ENCODE measurements at places on chromosomes 7 and 10.

- no peak for DNase-seq
Observed at GRCh38 chr7:50270531-50271018, 33.9 kb upstream of the IKZF1 start.

- DNase-seq, result peak; percentile 30
Observed at GRCh38 chr10:95567903-95568630, 6.9 kb upstream of the SORBS1 start.

GRCh38 chr10:55220975-55221374, 419.9 kb upstream of the PCDH15 start:
- DNase-seq, result peak; percentile 75

- no peak for DNase-seq
Observed at GRCh38 chr7:80783678-80784327, 135.0 kb downstream of the SEMA3C start.

DNA sequence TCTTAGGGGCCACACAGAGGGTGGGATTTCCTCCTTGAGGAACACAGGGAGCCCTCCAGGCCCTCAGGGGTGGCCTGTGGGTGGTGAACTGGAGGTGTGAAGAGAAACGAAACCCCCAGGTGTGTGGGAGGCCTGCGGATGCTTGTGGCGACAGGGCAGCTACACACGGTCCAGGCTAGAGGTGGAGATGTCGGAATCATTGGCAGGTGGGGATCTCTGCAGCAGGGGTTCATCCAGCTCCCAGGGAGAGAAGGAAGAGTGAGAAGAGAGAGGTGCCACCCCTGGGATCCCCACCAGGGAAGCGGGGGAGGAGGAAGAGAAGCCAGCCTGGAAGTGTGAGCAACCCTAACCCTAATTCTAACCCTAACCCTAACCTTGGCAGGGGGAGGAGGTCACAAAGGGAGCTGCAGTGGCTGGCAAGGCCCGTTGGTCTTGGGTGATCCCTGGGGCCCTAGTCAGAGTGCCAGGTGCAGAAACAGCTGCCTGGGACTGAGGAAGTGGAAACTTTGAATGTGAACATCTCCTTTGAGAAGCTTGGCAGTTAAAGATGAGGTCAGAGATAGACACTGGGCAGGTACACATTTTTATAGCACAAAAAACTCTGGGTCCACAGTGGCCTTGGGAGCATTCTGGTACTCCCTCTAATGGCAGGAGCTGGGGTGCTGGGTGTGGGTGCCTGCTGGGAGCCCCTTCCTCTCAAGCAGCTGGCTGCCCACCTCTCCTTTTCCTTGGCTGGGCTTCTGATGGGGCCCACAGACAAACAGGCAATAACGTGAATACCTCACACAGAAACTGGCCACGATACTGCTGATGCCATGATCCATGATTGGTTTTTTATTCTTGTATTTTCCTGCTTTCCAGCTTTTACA, 6.8 kb upstream of the AEBP1 start:
- DNase-seq, result no peak

- DNase-seq, result no peak
Observed at GRCh38 chr10:15035385-15036301, 8.1 kb upstream of the OLAH start.

GRCh38 chr10:17980846-17981565, 29.3 kb downstream of the SLC39A12 start:
- no peak for DNase-seq

DNA sequence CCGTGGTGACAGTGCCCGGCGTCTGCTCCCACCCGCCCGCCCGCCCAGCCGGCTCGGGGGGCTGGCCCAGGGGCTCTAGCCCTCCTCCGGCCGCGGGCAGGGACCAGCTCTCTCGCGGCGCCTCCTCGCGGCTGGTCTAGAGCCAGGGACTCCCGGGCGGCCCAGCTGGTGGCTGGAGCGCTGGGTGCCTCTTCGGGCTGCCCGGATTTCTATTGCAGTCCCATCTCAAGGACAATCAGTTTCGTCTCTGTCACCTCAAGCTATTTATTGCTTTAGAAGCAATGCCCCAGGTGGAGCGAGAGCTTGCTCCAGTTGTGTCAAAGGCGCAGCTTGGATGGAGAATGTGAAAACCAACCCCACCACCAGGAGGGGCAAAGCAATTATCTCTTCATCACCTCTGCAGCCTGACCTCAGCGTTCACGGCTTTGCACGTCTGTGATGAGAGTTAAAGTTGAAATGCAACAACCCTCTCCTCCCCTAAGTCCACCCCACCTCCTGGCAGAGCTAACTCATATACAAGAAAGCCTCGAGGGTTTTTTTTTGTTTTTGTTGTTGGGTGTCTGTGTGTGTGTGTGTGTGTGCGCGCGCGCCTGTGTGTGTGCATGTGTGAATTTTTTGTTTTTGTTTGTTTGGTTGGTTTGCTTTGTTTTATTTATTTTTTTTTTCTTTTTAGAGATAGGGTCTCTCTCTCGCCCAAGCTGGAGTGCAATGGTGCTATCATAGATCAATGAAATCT, at the start of gene ITGA8:
Gene ITGA8, minus strand, starts transcription at position 24 of the 736 bp plus-strand sequence. CDS start 151 bp downstream, outside the sequence.
- DNase-seq, result peak; percentile 23

DNA sequence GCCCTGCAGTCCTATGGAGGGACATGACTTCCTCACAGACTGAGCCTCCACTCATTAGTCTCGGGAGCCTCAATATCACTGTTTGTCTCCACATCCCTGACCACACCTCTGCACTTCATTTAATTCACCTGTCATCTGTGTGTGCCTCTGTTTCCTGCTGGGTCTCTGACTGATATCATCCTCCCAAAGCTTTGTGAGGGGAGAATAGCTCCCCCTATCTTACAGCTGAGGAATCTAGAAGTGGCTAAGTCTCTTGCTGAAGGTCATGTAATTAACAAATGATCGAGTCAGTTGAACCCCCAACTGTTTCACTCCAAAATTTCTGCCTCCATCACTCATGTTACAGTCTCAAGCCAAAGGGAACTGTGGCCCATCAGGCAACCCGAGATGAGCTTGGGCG, 5.5 kb upstream of the CPXM2 start:
- no peak for DNase-seq

DNA sequence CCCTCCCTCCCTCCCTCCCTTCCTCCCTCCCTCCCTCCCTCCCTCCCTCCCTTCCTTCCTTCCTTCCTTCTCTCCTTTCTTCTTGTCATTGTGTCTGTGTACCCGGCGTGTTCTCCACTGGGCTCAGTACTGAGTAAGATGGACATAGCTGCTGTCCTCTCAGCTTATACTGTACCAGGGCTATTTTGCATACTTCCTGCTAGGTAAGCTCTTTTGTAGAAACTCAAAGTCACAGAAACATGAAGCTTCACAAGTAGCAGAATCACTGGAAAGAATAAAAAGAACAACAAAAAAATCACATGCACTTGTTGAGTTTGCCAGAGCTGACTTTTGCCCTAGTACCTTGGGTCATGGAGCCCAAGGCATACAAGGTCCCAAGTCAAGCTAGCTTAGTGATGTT, 125.7 kb downstream of the PLPP4 start:
- DNase-seq, result no peak

GRCh38 chr7:40595129-40595528, 460.3 kb downstream of the SUGCT start:
- DNase-seq, result no peak

DNA sequence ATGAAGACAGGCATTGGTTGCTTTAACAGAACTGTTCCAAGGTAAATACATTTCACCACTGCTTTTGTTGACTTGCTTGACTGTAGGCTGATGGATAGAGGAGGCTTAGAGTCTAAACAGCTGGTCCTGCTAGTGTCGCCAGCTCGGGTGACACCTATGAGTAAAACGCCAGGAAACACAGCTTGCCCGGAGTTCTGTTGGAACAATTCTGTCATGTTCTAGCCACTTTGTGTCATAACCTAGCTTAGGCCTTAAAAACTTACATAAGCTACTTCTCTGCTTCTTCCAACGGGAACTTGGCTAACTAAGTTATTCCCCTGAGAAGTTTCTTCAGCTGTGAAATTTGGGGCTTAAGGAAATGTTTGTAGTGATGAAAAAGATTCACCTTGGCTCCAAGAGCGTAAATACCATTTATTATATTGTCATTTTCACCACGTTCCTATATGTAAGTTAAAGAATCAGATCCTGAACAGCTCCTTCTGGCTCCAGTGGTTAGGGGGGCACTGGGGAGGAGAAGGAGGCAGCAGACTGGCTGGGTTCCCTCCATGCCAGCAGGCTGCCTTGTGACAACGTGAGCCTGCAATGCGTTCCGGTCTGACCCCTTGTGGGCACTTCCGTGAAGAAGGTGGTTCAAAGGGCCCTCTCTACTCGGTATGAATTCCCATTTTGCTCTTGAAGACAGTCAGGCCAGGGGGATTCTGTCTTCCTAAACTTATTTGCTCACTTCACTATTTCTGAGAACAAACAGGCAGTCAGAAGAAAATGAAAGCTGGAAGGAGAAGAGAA, 253.2 kb downstream of the BMPER start:
- peak; percentile 33 for DNase-seq

DNA sequence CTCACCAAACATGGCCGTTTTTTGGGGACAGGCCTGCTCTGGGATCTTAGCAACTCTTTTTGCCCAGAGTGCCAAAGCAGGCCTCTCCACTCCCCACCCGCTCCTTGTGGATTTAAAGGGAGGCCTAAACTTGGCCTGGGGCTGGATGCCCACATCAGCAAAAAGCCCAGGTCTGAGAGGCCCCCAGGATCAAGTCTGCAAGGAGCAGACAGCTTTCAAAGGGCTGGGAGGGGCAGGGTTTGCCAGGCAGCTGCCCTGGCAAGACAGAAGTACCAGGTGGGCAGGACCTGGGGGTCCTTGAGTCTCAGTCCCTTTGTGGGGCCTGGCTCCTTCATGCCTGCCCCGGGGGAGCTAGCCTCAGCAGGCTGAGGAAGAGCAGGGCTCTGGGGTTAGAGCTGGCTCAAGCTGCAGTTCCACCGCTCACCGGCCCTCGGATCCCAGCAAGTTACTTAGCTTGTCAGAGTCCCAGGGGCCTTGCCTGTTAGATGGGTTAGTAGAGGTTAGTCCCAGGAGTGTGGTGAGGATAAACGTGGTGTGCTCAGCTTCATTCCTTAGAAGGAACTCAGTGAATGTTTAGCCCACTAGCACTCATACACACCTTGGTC, 56.2 kb downstream of the ARHGAP22 start:
- DNase-seq, result no peak

DNA sequence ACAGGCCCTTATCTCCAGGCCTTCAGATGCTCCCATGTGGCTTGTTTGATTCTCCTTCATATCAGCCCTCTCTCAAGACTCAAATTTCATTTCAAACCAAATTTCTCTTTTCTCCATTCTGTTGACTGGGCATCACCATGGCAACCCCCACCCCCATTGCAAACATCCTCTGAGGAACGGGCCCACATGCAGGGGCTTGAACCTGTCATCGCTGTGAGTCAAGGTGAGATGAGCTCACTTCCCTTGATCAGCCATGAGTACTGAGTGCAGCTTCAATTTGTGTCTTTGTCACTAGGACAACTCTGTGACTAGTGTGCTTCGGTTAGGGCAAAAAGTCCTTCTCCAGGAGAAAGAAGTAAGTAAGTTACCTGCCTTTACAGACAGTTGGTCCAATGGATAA, 41.9 kb downstream of the CALML3 start:
- peak; percentile 68 for DNase-seq

DNA sequence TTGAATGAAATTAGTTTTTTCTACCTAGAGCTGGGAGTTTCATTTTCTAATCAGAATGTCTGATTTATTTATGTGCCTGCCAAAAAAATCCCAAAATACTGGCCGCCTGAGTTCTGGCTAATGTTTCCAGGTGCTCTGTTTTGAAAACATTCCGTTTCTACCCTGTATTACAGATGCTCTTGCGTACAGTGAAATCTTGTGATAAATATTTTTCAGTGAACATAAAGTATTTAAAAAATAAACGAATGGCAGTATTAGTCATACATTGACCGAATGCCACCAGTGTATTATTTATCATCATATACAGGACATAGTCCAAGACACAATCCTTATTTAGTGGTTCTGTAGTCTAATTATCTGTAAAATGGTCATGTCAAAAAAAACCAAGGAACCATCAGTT, 102.8 kb downstream of the KAT6B start:
- no peak for DNase-seq

DNA sequence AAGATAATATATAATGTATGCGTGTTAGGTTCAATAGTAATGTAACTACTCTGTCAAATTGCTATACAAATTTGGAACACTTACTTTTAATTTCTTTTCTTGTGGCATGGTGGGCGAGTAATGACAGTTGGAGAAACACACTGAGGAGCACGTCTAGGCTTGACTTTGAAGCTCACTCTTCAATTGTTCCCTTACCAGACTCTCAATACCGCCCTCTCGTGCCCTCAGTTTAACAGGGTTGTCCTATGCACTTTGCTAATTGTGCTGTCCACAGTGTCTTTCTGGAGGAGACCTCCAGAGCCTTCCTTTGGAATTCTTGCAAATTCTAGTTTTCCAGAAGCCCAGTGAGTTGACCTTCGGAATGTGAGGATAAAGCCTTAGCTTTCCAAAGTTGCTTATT, 107.2 kb upstream of the RELN start:
- peak; percentile 65 for DNase-seq

DNA sequence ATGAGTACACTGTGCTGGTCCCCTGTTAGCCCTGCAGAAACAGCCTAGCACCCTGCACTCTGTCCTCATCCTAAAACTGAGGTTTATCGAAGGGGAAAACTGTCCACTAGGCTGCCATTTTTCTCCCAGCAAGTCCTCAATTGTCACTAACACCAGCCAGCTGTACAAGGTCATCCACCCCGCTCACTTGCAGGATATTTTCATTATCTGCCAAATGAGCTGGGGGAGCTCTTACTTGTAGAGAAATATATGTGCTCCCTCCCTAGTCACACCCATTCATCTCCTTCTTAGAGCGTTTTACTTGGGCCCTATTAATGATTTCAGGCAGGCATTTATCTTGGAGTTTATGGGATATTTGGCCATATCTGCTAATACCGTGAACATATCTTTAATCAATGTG, 413.5 kb upstream of the NFE2L3 start:
- DNase-seq, result no peak

DNA sequence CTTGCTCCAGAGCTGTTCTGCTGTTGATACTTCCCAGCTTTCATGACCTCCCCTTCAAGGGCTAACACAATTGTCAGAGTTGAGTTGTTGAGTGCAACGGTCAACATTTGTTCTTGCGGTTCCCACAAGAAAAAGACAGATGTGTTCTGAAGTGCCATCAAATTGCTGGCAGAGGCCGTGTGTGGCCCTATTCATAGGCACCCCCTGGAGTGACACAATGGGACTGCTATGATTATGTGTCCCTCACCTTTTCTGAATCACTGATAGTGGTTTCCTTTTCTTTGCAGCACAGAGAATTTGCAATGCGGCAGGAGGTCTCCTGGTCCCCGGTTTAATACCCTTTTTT, 5.8 kb upstream of the IGFBP1 start:
- DNase-seq, result peak; percentile 91

DNA sequence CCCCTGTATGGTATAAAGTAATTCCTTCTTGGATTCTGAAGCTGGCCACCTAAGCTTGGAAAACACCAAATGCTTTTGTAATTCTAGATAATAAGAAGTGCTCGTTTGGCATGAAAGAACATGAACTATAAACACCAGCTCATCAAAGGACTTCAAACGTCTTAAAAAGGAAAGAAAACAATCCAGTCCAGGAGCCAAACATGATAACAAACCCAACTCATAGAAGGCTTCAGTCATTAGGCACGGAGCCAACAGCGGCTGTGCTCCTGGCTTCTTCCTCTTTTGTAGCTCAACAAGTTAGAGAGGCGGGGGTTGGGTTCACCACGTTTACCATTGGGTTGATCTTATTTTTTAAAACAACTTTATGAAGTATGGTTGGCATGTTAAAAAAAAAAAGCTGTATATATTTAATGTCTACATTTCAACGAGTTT, 56.4 kb upstream of the ECHDC3 start:
- peak; percentile 68 for DNase-seq

GRCh38 chr7:49172639-49173038, 248.3 kb downstream of the CDC14C start:
- DNase-seq, result peak; percentile 12

GRCh38 chr10:55160655-55161283, 359.7 kb upstream of the PCDH15 start:
- DNase-seq, result no peak
